NCI-H1105 (cell line): ENCODE measurements at places on chromosomes 7 and 10.

- peak; percentile 47 for DNase-seq
These were observed 32.8 kb upstream of the SFTPD start for GRCh38 chr10:79981450-79982361.

GRCh38 chr10:123391275-123392028 lies 237.2 kb downstream of the BUB3 start:
- DNase-seq: no peak

DNA sequence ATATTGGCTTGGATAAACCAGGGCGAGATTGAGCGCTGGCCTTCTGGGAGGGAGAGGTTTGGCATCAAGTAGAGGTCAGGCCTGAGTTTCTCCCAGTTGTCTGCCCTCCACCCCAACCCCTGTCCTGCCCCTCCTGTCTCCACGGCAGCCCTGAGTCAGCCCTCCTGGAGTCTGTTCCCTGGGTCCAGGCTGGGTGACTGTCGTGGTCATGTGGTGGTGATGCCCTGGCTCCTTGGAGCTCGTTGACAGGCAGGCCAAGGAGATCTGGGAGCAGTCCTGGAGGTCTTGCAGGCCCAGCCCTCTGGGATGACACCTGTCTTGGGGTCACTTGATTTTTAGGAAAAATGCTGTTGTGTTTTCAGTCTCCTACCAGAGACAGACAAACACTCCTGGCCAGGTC lies 53.6 kb upstream of the PODXL start:
- DNase-seq: no peak

- DNase-seq: no peak
These were observed 136.8 kb downstream of the KLF6 start for GRCh38 chr10:3648170-3648569.

DNA sequence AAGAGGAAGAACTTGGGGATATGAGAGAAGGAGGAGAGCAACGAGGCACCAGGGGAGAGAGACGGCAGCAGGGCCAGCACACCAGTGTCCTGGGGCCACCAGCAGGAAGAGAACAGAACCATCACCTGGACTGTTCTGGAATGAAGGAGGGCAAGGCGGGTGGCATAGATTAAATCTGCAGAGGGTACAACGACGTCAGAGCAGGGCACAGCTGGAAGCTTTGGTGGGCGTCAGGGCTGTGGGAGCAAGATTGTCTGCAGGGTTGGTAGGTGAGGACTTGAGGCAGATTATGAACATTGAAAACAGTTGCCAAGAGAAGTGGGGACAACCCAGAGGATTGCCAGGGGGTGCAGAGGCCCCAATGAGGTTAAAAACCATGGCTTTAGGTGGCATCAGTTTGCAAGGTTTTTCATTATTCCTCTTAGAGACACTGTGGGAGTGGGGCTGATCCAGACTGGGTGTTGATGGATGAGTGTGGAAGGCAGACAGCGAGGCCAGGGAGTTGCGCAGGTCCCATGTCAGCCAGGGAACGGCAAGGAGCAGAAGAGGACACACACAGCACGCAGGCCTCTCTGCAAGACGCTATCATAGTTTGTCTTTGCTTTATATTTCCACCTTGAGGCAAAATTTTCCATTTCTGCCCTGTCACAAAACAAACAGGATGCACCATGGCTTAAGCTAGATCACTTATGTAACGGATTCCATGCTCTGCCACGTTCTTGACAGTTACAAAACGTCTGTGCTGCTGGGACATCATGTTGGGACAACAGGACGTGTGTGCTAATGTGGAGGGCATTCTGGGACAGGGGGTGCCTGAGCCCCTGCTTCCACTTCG lies 52.5 kb upstream of the LEP start:
- no peak for DNase-seq
